AML-193 (cell line): ENCODE measurements at places on chromosomes 11 and 22.

GRCh38 chr11:48064306-48064705, 83.9 kb downstream of the PTPRJ start:
- no peak for DNase-seq

GRCh38 chr11:132773751-132774150, 758.5 kb downstream of the OPCML start:
- no peak for DNase-seq

DNA sequence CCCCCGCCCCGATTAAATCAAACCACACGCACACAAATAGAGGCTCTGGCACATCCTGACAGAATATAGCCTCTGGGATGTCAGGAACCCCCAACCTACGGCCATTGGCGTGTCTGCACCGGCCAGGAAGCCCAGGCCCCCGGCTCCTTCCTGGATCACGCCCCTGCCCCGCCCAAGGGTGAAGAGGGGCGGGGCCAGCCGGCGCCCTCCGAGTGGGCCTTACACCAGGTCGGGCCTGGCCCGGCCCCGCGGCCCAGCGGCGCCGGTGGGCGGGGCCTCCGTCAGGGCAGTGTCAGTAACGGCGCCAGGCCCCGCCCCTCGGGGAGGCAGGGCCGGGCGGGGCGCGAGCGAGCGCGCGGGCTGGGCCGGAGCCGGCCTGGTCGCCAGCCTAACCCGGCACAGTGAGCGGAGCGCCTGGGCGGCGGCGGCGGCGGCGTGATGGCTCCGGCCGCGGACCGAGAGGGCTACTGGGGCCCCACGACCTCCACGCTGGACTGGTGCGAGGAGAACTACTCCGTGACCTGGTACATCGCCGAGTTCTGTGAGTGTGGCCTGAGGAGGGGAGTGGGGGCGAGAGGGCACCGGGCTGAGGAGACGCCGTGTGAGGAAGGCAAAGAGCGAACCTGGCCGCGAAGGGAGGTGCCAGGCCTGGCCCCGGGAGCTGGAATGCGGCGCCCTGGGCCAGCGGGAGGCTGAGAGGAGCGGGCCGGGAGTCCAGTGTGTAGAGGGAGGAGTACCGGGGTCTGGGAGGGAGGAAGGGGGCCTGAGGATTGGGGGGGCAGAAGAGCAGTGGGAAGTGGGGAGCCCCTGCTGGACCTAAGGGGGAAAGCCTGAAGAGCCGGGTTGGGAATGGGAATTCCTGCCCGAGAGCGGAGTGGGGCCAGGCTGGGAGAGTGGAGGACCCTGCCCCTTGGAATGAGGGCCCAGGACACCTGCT, at the start of gene ACER3:
TSS of gene ACER3 (plus strand) at position 380 of the 937 bp plus-strand sequence. CDS start at position 439, 59 bp downstream.
- peak; percentile 76 for DNase-seq

GRCh38 chr11:94322501-94322900, 18.1 kb downstream of the IZUMO1R start:
- no peak for DNase-seq

DNA sequence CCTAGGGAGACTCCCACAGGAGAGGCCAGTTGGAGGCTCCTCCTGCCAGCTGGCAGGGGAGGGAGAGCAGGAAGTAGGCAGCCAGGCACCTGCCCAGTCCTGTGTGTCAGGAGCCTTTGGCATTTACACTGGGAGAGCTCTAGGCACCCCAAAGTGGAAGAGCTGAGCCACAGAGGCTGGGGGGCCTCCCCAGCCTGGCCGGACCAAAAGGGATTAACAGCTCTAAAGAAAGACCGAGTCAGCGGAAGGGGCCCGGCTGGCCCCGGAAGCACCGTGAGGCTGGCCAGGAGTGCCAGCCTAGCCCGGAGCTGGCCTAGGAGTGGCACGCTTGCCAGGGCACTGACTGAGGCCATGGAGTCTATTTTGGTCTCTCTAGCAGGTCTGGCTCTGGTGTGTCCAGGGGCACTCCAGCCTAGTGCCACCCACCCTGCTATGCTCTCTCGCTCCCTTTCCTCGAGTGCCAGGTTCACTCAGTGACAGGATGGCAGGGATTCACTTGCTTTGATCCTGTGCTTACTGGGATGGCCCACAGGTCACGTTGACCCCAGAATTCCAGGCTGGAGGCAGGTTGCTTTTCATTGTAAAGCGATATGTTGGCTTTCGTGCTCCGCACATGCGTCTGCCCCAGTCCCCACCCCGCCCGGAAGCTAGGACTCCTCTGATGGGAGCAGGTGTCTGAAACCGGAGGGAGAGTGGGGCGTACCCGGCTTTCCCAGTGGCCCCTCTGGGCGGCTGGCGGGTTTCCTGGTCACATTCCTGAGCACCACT, 3.3 kb upstream of the KMT5B start:
- DNase-seq, result no peak

GRCh38 chr11:72208281-72208680, 8.3 kb upstream of the FOLR2 start:
- no peak for DNase-seq

GRCh38 chr11:122556605-122557004, 98.9 kb upstream of the UBASH3B start:
- no peak for DNase-seq

GRCh38 chr11:94700622-94701021, 67.5 kb upstream of the AMOTL1 start:
- no peak for DNase-seq

GRCh38 chr11:113389272-113389671, 1.7 kb downstream of the ANKK1 start:
- no peak for DNase-seq

GRCh38 chr11:92762121-92762540, 207.3 kb upstream of the MTNR1B start:
- DNase-seq, result no peak
